ENCODE measurements at places on chromosomes 6 and 20. TPM values are rescaled to one million over a fixed set of nuclear protein-coding genes. Genes with fewer than 3 reads are reported as not detected.

DNA sequence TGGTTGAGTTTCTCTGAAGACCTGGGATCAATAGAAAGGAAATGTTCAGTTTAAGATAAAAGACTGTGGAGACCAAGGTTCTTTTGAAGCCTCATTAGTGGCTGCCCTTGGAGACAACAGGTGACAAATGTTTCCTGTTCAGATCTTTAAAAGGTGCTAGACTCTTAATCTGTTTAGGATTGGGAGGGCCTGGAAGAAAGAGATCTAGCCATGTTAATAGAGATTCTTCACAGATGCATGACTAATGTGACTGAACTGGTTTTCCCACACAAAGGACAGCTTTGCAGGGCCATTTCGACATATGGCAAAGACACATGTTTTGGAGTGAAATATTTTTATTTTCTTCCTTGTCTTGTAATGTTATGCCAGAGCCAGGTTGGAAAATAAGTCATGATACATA lies 82.2 kb downstream of the WDR27 start:
- H3K4me1 ChIP-seq: no peaks in the 10 kb centered on the region
- DNase-seq: no peak
- H3K27me3 ChIP-seq: no peaks in the 10 kb centered on the region
- no peak overlapping the region for H3K27ac ChIP-seq
- no peaks in the 10 kb centered on the region for H3K36me3 ChIP-seq

DNA sequence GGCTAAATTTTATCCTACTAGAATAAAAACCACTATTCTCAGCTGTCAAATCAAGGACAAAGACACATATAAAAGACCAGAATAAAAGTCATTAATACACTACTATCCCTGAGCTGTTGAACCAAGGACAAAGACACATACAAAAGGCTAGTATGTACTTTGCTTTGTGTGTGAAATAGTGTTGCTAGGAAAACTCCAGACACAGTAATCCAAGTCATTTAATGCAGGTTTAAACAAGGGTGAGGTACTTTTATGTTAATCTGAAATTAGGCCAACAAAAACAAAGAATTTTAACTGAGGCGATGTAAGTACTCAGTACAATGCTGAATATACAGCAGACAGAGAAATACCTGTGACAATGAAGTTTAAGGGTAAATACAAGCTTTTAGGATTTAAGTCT lies 18.9 kb downstream of the GCLC start:
- no peak overlapping the region for H3K4me3 ChIP-seq
- H3K27me3 ChIP-seq: no peaks in the 10 kb centered on the region
- H3K36me3 ChIP-seq: no peaks in the 10 kb centered on the region
- H3K27ac ChIP-seq: no peak overlapping the region
- DNase-seq: no peak
- H3K4me1 ChIP-seq: no peaks in the 10 kb centered on the region

CTCFL gene
- total RNA-seq: not detected

GMPR gene
- total RNA-seq: 0.96 TPM

HTR1E gene
- total RNA-seq: not detected

Data from T-cell (primary cell).